ENCODE measurements at places on chromosomes 11 and 22.

GRCh38 chr11:60872961-60873524 is 5.7 kb downstream of the ZP1 start:
- no peak for DNase-seq

GRCh38 chr11:44140805-44141204 is 45.3 kb downstream of the EXT2 start:
- DNase-seq, result no peak

GRCh38 chr11:35683728-35684339 is 21.3 kb downstream of the TRIM44 start:
- no peak for DNase-seq

DNA sequence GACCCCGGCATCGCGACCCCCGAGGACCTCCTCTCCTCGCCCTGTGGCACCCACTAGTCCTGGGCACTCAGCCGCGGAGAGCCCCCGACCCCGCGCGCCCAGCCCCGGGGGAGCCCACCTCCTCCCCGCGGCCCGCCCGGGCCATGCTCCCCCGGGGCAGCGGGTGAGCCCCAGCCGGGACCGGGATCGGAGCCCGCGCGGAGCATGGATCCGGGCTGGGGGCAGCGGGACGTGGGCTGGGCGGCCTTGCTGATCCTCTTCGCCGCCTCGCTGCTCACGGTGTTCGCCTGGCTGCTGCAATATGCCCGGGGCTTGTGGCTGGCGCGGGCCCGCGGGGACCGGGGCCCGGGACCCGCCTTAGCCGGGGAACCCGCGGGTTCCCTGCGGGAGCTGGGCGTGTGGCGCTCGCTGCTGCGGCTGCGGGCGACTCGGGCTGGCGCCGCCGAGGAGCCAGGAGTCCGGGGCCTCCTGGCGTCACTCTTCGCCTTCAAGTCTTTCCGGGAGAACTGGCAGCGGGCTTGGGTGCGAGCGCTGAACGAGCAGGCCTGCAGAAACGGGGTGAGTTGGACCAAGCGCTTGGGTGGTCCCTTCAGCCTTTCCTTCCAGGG is 498 bp downstream of the C2CD2L start:
- DNase-seq, result peak; percentile 47

GRCh38 chr11:26227301-26227746 is 104.6 kb upstream of the ANO3 start:
- DNase-seq, result no peak

DNA sequence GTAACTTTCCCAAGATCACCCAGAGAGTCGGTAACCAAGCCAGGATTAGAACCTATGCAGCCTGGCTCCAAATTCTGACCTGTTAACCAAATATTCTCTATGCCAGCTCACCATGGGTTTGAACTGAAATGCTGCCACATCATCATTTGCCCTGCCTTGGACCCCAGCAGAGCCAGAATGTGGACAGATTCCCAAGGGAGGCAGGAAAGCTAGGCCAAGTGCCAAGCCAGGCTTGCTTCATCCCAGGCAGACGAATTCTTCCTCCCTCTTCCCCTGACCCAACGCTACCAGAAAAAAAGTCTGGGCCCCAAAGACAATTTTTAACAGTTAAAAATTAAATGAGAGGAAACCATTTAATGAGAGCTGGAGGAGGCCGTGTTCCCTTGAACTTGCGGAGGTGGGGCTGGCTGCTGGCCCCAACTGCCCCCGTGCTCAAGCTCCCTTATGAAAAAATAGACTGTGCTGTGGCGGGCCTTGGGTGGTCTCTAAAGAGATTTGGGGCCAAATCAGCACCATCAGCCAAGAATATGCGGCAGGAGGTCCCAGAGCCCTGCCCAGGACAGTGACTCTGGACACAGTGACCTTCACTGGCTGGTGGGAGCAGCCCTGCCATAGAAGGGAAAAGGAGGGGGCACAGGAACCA is 184.1 kb upstream of the SYT13 start:
- DNase-seq, result no peak

GRCh38 chr11:117176186-117176585 is 2.4 kb upstream of the SIDT2 start:
- no peak for DNase-seq

DNA sequence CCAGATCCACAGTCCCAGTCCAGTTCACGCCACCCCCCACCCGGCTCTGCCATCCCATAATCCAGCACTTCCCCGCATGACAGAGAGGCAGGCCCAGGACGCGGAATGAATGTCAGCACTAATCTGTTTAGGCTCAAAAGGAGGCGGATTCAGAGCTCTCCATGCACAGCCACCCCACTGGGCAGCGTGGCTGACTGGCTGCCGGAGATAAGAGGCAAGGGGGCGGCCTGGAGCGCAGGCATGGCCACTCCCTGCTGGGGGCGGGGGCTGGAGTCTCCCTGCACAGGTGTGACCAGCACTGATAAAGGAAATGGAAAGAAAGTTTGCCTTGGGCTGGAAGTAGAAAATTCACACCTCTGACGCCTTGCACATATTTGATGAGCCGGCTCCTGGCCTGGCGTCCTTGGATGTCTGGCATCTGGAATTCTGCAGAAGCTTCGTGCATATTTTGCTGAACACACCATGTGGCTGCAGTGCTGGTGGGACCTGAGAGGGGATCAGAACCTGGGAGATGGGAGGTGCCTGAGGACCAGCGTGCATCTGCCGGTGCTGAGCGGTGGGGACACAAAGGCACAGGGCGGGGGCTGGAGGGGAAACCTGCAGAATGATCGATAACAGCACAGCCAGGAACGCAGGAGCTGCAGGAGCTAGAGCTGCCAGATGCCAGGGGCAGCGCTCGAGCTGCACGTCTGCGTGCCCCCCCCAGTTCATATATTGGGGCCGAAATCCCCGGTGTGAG is 344.4 kb downstream of the CTTN start:
- peak; percentile 44 for DNase-seq

GRCh38 chr11:7671347-7672215 is 1.7 kb downstream of the CYB5R2 start:
- DNase-seq, result no peak

- no peak for DNase-seq
Observed at GRCh38 chr22:19454156-19454555, 6.6 kb upstream of the C22orf39 start.

DNA sequence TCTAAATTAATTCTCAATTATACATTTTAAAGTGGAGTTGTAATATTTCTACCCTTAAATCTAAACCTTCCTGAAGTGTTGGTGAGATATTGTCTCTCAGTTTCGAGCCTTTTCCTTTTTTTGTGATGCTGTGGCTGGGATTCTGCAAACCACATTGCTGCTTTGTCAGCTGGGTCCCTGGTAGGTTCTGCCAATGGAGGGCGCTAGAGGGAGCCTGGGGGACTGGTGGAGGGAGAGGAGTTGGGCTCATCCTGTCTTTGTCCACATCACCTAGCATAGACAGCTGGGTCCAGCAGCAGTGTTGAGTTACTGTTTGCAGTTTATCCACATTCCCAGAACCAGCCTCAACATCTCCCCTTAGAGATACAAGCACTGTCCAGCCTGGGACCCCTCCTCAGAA is 41.0 kb downstream of the TRAF6 start:
- peak; percentile 26 for DNase-seq

GRCh38 chr11:19723572-19724342 is 11.1 kb downstream of the NAV2 start:
- no peak for DNase-seq

DNA sequence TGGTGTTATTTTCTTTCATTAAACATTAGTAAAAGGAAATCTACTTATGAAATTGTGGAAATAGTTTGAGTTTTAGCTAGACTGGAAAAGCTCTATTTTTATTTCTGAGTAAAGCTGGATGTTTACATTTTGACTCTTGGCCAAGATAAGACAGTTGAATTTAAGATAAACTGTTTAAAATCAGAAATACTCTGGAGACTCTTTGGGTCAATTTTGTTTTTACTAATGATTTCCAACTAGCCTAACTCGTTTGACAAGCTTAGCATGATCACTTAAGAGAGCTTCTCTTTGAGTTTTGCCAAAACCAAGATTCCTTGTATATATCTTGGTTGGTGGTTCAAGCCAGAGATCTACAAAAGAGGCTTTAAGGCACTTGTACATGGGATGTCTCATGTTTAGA is 724.8 kb upstream of the LUZP2 start:
- no peak for DNase-seq

DNA sequence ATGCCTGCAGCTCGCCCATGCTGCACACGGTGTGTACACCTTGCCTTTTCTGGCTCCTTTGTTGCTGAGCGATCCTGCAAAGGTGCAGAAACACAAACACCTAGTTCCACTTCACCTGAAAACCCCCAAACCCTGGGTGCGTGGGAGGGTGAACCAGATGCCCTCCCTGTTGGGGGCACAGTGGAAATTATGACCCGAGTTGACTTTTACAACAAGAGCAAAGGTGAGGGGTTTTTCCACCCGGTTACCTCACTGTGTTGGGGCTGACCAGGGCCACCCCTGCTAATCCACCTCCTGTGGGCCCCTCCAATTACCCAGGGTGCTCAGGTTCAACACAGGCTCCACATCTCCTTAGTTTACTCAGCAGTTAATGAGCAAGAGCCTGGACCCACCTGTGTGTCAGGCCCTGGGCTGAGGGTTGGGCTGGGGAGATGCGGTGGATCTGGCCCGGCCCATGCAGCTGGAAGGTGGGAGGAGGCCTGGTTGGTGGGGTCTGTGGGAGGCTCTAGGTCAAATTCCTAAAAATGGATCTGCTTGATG is 42.1 kb downstream of the LRRC32 start:
- no peak for DNase-seq

DNA sequence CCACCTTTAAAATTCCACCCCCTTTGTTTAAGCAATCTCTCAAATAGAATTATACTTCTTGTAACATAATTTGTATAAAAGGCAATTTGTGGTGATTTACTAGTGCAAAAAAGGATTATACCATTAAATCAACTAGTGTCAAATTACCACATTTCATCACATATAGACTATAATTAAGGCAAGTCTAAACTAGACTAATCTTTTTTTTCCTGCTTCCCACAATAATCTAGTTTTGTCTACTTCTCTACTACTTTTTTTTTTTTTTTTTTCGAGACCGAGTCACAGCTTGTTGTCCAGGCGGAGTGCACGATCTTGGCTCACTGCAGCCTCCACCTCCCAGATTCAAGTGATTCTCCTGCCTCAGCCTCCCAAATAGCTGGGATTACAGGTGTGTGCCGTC is 36.1 kb upstream of the FZD4 start:
- no peak for DNase-seq

DNA sequence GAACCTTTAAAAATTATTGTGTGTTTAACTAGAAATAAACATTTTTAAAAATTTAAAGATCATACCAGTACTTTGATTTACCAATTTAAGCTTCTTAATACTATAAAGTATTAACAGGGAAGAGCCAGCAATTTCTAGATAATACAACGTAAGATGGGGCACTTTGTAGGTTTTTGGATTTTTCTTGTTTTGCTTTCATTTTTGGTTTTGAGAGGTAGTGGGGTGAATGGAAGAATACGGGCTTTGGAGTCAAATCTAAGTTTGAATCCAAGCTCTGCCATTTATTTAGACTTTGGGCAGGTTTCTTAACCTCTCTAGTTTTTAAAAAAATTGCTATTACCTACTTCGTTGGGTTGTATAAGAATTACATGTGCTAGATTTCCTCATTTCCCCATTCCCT is 44.9 kb downstream of the CSTPP1 start:
- no peak for DNase-seq

DNA sequence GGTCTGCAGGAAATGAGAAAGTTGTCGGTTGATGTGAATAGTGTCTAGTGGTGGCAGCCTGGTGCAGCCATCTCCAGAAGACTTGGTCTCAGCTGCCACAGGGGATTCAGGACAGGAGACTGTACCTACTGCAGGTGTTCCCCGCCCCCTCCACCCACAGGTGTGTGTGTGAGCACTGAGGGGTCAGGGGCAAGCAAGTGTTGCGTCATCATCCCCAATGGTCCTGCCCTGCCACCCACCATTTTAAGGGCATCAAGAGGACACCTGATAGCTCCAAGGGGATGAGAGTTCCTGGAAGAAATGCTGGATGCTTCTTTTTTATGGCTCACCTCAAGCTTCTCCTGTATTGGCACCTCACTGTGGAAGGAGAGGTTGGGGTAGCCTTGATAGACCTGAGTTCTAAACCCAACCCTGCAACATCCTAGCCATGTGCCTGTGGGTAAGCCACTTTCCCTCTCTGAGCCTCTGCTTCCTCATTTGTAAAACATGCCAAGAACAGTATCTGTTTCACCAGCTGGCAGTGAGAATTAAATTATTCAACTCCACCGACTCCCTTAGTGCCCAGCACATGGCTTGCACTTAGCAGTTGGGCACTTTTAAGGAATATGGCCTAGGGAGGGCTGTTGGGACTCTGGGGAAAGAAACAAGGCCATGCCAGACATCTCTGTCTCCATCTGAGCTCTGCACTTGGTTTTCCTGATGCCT is 6.1 kb downstream of the C11orf91 start:
- DNase-seq, result no peak

DNA sequence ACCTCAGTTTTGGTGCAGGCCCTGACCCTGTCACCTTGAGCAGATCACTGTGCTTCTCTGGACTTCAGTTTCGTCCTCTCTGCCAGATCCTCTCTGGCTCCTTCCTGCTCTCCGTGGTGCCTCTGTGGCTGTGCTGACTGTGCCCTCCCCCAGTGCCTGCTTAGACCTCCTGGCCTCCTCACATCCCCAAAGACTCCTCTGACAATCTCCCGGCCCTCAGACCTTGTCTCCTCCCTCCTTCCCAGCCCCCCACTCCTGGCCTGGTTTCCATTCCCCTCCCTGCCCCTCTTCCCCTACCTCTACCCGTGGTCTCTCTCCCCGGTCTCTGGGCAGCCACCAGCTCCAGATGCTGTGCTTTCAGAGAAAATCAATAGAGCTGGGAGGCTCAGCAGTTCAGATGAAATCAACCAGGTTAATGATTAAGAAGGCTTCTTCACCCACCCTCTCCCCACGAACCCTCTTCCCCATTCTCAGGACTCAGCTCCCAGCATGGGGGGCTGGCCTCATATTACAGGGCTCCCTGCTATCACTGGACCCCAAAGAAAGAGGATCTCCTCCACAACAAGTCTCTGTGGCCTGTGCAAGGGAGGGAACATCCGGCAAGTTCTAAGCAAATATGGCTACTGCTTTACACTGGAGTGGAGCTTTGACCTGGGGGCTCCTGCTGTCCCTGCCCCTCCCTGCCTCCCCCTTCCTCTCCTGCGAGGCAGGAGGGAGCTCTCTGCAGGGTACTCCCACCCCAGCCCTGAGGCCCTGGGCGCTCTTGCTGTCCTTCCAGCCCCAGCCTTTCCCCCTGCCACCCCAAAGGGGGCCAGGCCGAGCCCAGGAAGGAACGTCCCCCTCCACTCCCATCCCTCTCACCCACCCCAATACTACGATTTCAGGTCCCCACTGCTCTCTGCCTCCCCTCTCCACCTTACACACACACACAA is 8.5 kb downstream of the BACE1-AS start:
- DNase-seq, result peak; percentile 18

GRCh38 chr11:18706330-18707243 is 8.0 kb downstream of the TMEM86A start:
- no peak for DNase-seq

- no peak for DNase-seq
Observed at GRCh38 chr11:59418156-59418555, 8.1 kb downstream of the OR5A2 start.
